A549 treated with AZD2906 at 1 μM for 4 hours (cell line): ENCODE measurements at places on chromosomes 13 and 19. TPM values are rescaled to one million over a fixed set of nuclear protein-coding genes. Genes with fewer than 3 reads are reported as not detected.

CADM4 gene
- 6.9 to 10.1 TPM (median 9.3 TPM) in 5 replicates for total RNA-seq

LPAR6 gene
- 0.40 to 0.98 TPM (median 0.79 TPM) in 5 replicates for total RNA-seq

ZIC2 gene
- total RNA-seq: 3.6 to 5.9 TPM (median 5.5 TPM) in 5 replicates

ZNF723 gene
- total RNA-seq: not detected in 5 replicates

POP4 gene
- 192 to 212 TPM (median 197 TPM) in 5 replicates for total RNA-seq

CEACAM4 gene
- total RNA-seq: not detected in 5 replicates

ZNF772 gene
- total RNA-seq: 0.85 to 1.8 TPM (median 1.6 TPM) in 5 replicates

CDC42EP5 gene
- 0.14 to 0.29 TPM (median 0.15 TPM) in 3 of 5 replicates, not detected in the others for total RNA-seq

ARID3A gene
- total RNA-seq: 3.8 to 6.8 TPM (median 5.1 TPM) in 5 replicates

CACNG8 gene
- 0.47 to 0.82 TPM (median 0.75 TPM) in 5 replicates for total RNA-seq

ZNF90 gene
- total RNA-seq: not detected in 5 replicates

CPAMD8 gene
- 0.06 to 0.23 TPM (median 0.17 TPM) in 4 of 5 replicates, not detected in the other for total RNA-seq

SBSN gene
- total RNA-seq: 3.5 to 4.0 TPM (median 3.9 TPM) in 5 replicates

KMT2B gene
- 49.7 to 60.0 TPM (median 57.9 TPM) in 5 replicates for total RNA-seq

KASH5 gene
- total RNA-seq: 0.10 TPM in 1 of 5 replicates, not detected in the others

IRGC gene
- not detected in 5 replicates for total RNA-seq

ALKBH7 gene
- 17.1 to 40.8 TPM (median 36.2 TPM) in 5 replicates for total RNA-seq

ZNF567 gene
- 7.7 to 10.6 TPM (median 8.1 TPM) in 5 replicates for total RNA-seq

POLR1G gene
- 42.2 to 51.6 TPM (median 45.0 TPM) in 5 replicates for total RNA-seq

YIF1B gene
- 98.9 to 139 TPM (median 135 TPM) in 5 replicates for total RNA-seq

XRCC1 gene
- total RNA-seq: 25.3 to 30.9 TPM (median 27.5 TPM) in 5 replicates

SHC2 gene
- total RNA-seq: 0.79 to 1.5 TPM (median 0.93 TPM) in 5 replicates

SIGLEC11 gene
- 0.09 to 0.17 TPM (median 0.09 TPM) in 5 replicates for total RNA-seq

HSD11B1L gene
- 3.5 to 5.2 TPM (median 4.3 TPM) in 5 replicates for total RNA-seq

SLC6A16 gene
- 0.74 to 1.3 TPM (median 1.1 TPM) in 5 replicates for total RNA-seq

SIGLEC14 gene
- 0.08 to 0.15 TPM (median 0.08 TPM) in 3 of 5 replicates, not detected in the others for total RNA-seq

ZNF134 gene
- 7.3 to 9.0 TPM (median 8.3 TPM) in 5 replicates for total RNA-seq

SIAH3 gene
- not detected in 5 replicates for total RNA-seq

PEX11G gene
- 2.0 to 2.4 TPM (median 2.1 TPM) in 5 replicates for total RNA-seq

ZNF229 gene
- 2.3 to 3.2 TPM (median 2.3 TPM) in 5 replicates for total RNA-seq

ZNF266 gene
- 2.7 to 4.0 TPM (median 3.2 TPM) in 5 replicates for total RNA-seq

IL12RB1 gene
- total RNA-seq: not detected in 5 replicates

SPTBN4 gene
- 0.49 to 0.69 TPM (median 0.64 TPM) in 5 replicates for total RNA-seq

TUBA3C gene
- total RNA-seq: 0.07 to 0.11 TPM (median 0.11 TPM) in 3 of 5 replicates, not detected in the others

ZNF835 gene
- not detected in 5 replicates for total RNA-seq

S1PR5 gene
- total RNA-seq: 0.97 to 1.5 TPM (median 1.4 TPM) in 5 replicates

SLC17A7 gene
- total RNA-seq: 0.49 to 0.71 TPM (median 0.60 TPM) in 5 replicates

GTF2F1 gene
- 52.5 to 56.7 TPM (median 56.4 TPM) in 5 replicates for total RNA-seq

TTYH1 gene
- total RNA-seq: 0.03 to 0.25 TPM (median 0.17 TPM) in 4 of 5 replicates, not detected in the other

LILRB5 gene
- 0.03 to 0.06 TPM (median 0.05 TPM) in 4 of 5 replicates, not detected in the other for total RNA-seq

SPRED3 gene
- total RNA-seq: 1.9 to 2.8 TPM (median 2.2 TPM) in 5 replicates

LINGO3 gene
- total RNA-seq: 0.04 to 0.06 TPM (median 0.05 TPM) in 5 replicates

FUT2 gene
- total RNA-seq: not detected in 5 replicates

C1QTNF9 gene
- not detected in 5 replicates for total RNA-seq

KLF1 gene
- 0.05 TPM in 1 of 5 replicates, not detected in the others for total RNA-seq

APOC4 gene
- not detected in 5 replicates for total RNA-seq

KIR3DL1 gene
- total RNA-seq: not detected in 5 replicates

LIM2 gene
- not detected in 5 replicates for total RNA-seq

CYP2S1 gene
- 16.4 to 23.3 TPM (median 19.4 TPM) in 5 replicates for total RNA-seq

GRIN2D gene
- total RNA-seq: 5.6 to 8.5 TPM (median 8.1 TPM) in 5 replicates

MATK gene
- total RNA-seq: 0.73 to 1.8 TPM (median 1.3 TPM) in 5 replicates

CGB7 gene
- total RNA-seq: 0.32 to 0.76 TPM (median 0.42 TPM) in 5 replicates
